Aorta (tissue), 5 donors: ENCODE measurements at places on chromosomes 13 and 19. TPM values are rescaled to one million over a fixed set of nuclear protein-coding genes. Genes with fewer than 3 reads are reported as not detected.

The TMEM59L gene
- 3.0 TPM for polyA plus RNA-seq

The ZNF567 gene
- 4.3 TPM for polyA plus RNA-seq

The CEACAM7 gene
- polyA plus RNA-seq: 0.61 TPM

The RBM26 gene
- polyA plus RNA-seq: 21.7 TPM

The DMWD gene
- 20.9 TPM for polyA plus RNA-seq

The NEK5 gene
- polyA plus RNA-seq: not detected

The PDE4C gene
- 0.25 TPM for polyA plus RNA-seq

The FAM216B gene
- polyA plus RNA-seq: not detected

The ZNF471 gene
- 2.8 TPM for polyA plus RNA-seq

The KLK12 gene
- not detected for polyA plus RNA-seq

The S1PR5 gene
- 1.6 TPM for polyA plus RNA-seq

The OSCAR gene
- polyA plus RNA-seq: 2.8 TPM

The ZNF574 gene
- polyA plus RNA-seq: 2.4 TPM

The SYT3 gene
- polyA plus RNA-seq: not detected

The LACC1 gene
- 12.3 TPM for polyA plus RNA-seq

The CEP89 gene
- polyA plus RNA-seq: 18.3 TPM

The VSTM2B gene
- not detected for polyA plus RNA-seq

The CDC42EP5 gene
- polyA plus RNA-seq: 55.2 TPM

The PLK5 gene
- 0.15 TPM for polyA plus RNA-seq

The ILF3 gene
- polyA plus RNA-seq: 111 TPM

The CRX gene
- polyA plus RNA-seq: 0.25 TPM

The CYP4F8 gene
- polyA plus RNA-seq: not detected

The PSPN gene
- polyA plus RNA-seq: 0.95 TPM

The PDX1 gene
- not detected for polyA plus RNA-seq

The IGFLR1 gene
- polyA plus RNA-seq: 10.9 TPM

The ZNF835 gene
- polyA plus RNA-seq: 0.84 TPM

The PRTN3 gene
- not detected for polyA plus RNA-seq

The KL gene
- polyA plus RNA-seq: 0.38 TPM

The TPTE2 gene
- 0.13 TPM for polyA plus RNA-seq

The ZNF878 gene
- not detected for polyA plus RNA-seq

The ZNF98 gene
- polyA plus RNA-seq: not detected

The CPAMD8 gene
- 1.9 TPM for polyA plus RNA-seq

The BIVM gene
- polyA plus RNA-seq: 5.1 TPM

The MATK gene
- 5.5 TPM for polyA plus RNA-seq

The ZNF681 gene
- not detected for polyA plus RNA-seq

The PLPP2 gene
- polyA plus RNA-seq: 6.5 TPM

The COMP gene
- polyA plus RNA-seq: 9.8 TPM

The CD37 gene
- 5.2 TPM for polyA plus RNA-seq

The FUT6 gene
- polyA plus RNA-seq: 0.05 TPM

The PIBF1 gene
- 1.5 TPM for polyA plus RNA-seq

The TMEM255B gene
- polyA plus RNA-seq: 4.3 TPM

The HS6ST3 gene
- under 0.01 TPM for polyA plus RNA-seq

The RGCC gene
- polyA plus RNA-seq: 10.3 TPM

The PODNL1 gene
- 2.5 TPM for polyA plus RNA-seq

The RASIP1 gene
- polyA plus RNA-seq: 1.8 TPM

The BRME1 gene
- polyA plus RNA-seq: 3.1 TPM

The C19orf33 gene
- polyA plus RNA-seq: 22.7 TPM

The METTL21C gene
- polyA plus RNA-seq: not detected

The FAM98C gene
- polyA plus RNA-seq: 10.3 TPM

The CEACAM20 gene
- polyA plus RNA-seq: 0.63 TPM

The POU4F1 gene
- polyA plus RNA-seq: 2.3 TPM

The IFNL3 gene
- polyA plus RNA-seq: not detected

The ERICH6B gene
- polyA plus RNA-seq: not detected

The LEUTX gene
- not detected for polyA plus RNA-seq

The ZNF729 gene
- polyA plus RNA-seq: not detected

The MIDN gene
- 27.4 TPM for polyA plus RNA-seq
